ENCODE measurements at places on chromosomes 13 and 19. TPM values are rescaled to one million over a fixed set of nuclear protein-coding genes. Genes with fewer than 3 reads are reported as not detected.

The GPC6 gene
- 1.8 TPM for total RNA-seq

The FLT3 gene
- total RNA-seq: 0.05 TPM

The FAM124A gene
- 5.7 TPM for total RNA-seq

The RYR1 gene
- total RNA-seq: 0.74 TPM

The ZNF723 gene
- total RNA-seq: not detected
